ENCODE measurements at places on chromosomes 6 and 20.

DNA sequence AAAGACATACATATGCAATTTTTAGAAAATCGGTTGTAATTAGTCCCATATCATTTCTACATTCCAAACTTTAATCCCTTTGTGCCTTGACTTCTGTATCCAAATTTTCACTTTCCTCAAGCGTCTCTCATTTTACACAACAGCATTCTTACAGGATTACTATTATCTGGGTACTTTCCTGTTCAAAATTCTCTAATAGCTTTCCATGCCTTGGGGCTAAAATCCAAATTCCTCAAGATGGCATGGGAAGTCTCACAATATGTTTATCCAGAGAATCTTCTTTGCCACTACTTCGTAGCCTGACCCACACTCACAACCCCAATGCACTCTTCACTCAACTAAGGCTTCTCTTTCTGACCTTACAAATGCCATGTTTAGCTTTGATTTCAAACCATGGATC, 125.0 kb downstream of the TBX18 start:
- H3K36me3 ChIP-seq = no peaks in the 10 kb centered on the region
- DNase-seq = no peak
- H3K27me3 ChIP-seq = no peaks in the 10 kb centered on the region
- no peak overlapping the region for H3K4me3 ChIP-seq
- no peaks in the 10 kb centered on the region for H3K4me1 ChIP-seq
- H3K27ac ChIP-seq = no peak overlapping the region

- no peaks in the 10 kb centered on the region for H3K27me3 ChIP-seq
- H3K36me3 ChIP-seq = no peaks in the 10 kb centered on the region
- DNase-seq = no peak
Observed at GRCh38 chr6:129920103-129920798, 59.1 kb upstream of the TMEM244 start.

DNA sequence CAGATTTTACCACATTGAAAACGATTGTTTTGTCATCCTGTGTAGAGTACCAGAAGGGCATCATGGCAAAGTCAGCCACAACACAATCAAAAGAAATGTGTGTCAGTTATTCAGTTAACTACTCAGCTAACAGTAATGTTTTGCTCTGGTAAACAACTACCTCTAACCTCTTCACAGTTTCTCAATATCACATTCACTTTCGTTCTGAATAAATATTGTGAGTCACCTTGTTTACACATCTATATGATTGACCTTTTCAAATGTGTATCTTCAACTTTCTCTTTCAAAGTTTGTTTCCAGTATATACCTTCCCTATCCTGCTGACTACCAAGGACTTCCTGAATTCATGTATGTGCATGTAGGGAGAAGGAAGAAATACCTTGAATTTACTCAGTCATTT, 216.6 kb upstream of the UFL1 start:
- DNase-seq = no peak
- H3K4me1 ChIP-seq = no peaks in the 10 kb centered on the region
- no peak overlapping the region for H3K27ac ChIP-seq
- H3K27me3 ChIP-seq = no peaks in the 10 kb centered on the region

GRCh38 chr6:111603040-111603439, 2.6 kb downstream of the TRAF3IP2 start:
- peak overlapping the region; percentile 76 for H3K27ac ChIP-seq
- DNase-seq = no peak
- H3K4me1 ChIP-seq = peaks cover 41% of the 10 kb centered on the region
- H3K4me3 ChIP-seq = no peak overlapping the region
- H3K36me3 ChIP-seq = no peaks in the 10 kb centered on the region
- H3K27me3 ChIP-seq = no peaks in the 10 kb centered on the region

DNA sequence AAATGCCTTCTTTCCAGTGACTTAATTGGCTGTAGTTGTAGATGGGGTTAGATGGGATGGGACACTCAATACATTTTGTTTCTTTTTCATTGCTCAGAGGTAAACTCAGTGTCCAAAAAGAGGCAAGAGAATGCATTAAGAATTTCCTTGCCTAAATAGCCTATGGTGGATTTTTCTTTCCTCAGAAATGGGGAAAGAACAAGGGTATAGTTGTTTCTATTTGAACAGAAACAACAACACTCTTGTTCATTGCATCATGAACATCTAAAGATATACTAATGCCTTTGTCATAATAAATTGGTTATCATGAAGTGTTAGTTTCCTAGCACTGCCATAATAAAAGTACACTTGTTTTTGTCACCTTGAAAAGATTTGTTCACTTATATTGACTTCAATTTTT, 14.6 kb upstream of the DEFB123 start:
- no peaks in the 10 kb centered on the region for H3K36me3 ChIP-seq
- H3K27me3 ChIP-seq = no peaks in the 10 kb centered on the region
- no peak overlapping the region for H3K4me3 ChIP-seq
- DNase-seq = no peak
- no peaks in the 10 kb centered on the region for H3K4me1 ChIP-seq

GRCh38 chr20:48333707-48334106, 494.1 kb downstream of the PREX1 start:
- H3K27ac ChIP-seq = no peak overlapping the region
- no peak for DNase-seq

- H3K4me3 ChIP-seq = no peak overlapping the region
- H3K27me3 ChIP-seq = no peaks in the 10 kb centered on the region
- no peak overlapping the region for H3K27ac ChIP-seq
- no peak for DNase-seq
Observed at GRCh38 chr6:87395431-87395830, 12.3 kb upstream of the CFAP206 start.

DNA sequence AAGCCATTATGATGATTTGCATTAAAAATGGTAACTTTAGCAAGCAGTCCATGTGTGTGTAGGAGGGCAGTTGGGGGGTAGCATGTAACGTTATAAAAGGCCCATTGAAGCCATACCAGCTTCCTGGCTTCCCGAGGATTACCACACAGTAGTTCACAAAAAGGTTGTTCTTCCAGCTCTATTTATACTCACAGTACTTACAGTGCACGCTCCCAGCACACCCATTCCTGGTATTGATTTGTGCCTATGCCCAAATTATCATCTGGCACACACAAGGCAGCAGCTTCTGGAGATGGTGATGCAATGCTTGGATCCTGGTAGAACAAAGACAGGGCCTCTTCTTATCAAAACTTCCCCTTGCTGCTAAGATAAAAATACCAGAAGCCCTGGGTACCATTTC, 436.8 kb downstream of the HAO1 start:
- H3K4me1 ChIP-seq = no peaks in the 10 kb centered on the region
- H3K36me3 ChIP-seq = no peaks in the 10 kb centered on the region
- H3K27me3 ChIP-seq = no peaks in the 10 kb centered on the region
- peak; percentile 64 for DNase-seq
